ENCODE measurements at places on chromosomes 5 and 9. TPM values are rescaled to one million over a fixed set of nuclear protein-coding genes. Genes with fewer than 3 reads are reported as not detected.
A peak's percentile ranks its signal among the peaks of the same experiment; 100 is the strongest.

The DNAI1 gene
- total RNA-seq = 2.1 TPM

The IL3 gene
- total RNA-seq = not detected

The MYOZ3 gene
- total RNA-seq = 11.6 TPM

The S100Z gene
- not detected for total RNA-seq

The PIP5KL1 gene
- 15.8 TPM for total RNA-seq

The PCDHGC3 gene
- total RNA-seq = 29.4 TPM

The DPYSL3 gene
- 329 TPM for total RNA-seq

The FIBCD1 gene
- 8.8 TPM for total RNA-seq

- H3K27ac ChIP-seq = no peak overlapping the region
- H3K4me3 ChIP-seq = no peak overlapping the region
- H3K27me3 ChIP-seq = no peaks in the 10 kb centered on the region
- H3K4me1 ChIP-seq = peaks cover 4% of the 10 kb centered on the region
- no peak for DNase-seq
Observed at GRCh38 chr5:128632264-128632663, 94.2 kb upstream of the FBN2 start.

DNA sequence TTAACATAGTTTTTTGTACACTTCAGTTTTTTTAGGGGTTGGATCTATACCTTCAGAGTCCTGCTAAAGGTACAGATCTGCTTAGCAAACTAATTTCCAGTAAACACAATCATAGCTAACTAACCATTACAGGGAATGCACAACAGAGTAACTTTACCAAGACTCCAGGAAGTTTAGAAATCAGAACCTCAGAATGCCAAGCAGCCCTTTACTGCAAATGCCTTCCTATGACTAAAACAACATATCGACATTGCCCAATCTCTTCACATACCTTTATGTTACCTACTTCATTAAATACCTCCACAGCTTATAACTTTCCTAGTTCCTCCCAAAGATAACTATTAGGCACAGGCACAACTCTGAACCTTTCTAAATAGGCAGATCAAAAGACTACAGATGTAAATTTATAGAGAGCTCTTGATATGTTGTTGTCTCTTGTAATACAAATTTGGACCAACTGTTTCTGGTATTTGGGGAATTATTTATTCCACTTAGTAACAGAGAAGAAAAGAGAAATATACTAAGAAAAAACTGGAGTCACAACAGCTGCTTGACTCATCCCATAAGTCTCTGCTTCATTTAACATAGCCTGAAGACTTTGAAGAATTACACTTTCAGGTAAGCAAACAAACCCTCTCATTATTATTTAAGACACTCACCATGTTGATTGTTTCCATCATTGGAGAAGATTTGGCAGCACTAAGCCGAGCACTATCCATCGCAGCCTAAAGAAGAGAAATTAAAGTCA is 46.0 kb upstream of the OR2K2 start:
- H3K36me3 ChIP-seq = peaks cover 63% of the 10 kb centered on the region
- no peak overlapping the region for H3K4me3 ChIP-seq
- no peaks in the 10 kb centered on the region for H3K4me1 ChIP-seq
- no peak for DNase-seq
- peak overlapping the region; percentile 39 for H3K27ac ChIP-seq

GRCh38 chr9:36815023-36815422 is 219.0 kb downstream of the PAX5 start:
- DNase-seq = no peak
- H3K27me3 ChIP-seq = peaks cover 23% of the 10 kb centered on the region
- H3K4me1 ChIP-seq = peaks cover 22% of the 10 kb centered on the region
- H3K36me3 ChIP-seq = no peaks in the 10 kb centered on the region

DNA sequence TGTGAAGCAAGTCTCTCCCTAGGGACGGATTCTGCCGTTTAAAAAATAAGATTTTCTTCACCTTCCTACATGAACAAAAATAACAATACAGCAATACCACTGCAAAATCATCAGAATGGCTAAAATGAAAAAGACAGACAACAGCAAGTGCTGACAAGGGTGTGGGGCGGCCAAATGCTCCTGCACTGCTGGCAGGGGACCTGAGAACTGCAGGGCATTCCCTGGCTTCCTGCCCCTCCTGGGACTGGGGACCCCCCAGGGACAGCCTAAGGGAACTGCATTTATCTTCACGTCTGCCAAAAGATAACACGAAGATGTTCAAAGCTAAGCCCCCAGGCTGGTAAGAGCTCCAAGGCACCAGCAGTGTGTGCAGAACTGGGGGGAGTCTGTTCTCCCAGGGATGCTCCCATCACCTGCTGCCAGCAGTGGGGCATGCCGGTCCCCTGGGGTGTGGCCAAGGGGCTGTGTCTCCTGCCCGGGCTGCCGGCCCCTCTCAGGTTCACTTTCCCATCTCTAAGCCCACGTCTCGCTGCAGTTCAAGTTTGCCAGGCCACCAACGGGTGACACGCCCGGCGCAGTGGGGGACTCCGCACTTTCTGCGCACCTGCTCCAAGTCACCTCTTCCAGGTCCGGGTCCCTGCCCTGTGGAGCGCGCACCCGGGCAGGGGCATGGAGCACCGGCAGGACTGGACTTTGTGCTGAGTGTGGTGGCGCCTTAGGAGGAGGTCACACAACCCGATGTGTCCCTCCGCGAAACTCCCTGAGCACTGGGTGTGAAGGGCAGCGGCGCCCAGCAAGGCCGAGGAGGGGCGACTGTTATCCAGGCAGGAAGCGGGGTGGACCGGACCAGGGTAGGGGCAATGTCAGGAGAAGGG is 4.5 kb upstream of the EGFL7 start:
- H3K27me3 ChIP-seq = no peaks in the 10 kb centered on the region
- no peak overlapping the region for H3K4me3 ChIP-seq
- no peaks in the 10 kb centered on the region for H3K36me3 ChIP-seq
- no peak for DNase-seq
- H3K27ac ChIP-seq = no peak overlapping the region

DNA sequence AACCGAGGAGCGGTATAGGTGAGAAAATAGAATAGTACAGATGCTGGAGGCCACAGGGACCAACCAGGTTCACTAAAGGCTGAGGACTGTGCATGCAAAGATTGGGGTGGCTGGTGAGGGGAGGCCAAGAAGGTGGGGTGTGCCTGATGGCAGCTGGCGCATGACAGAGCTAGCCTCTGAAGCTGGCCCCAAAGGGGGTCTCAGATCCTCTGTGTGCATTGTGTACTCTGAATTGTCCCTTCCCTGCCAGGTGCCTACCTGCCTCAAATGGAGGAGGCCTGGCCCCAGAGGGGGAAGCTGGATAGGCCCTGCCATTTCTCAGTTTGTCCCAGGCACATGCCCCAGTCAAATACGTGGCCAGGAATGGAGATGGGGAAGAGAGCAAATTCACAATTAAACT is 63.1 kb downstream of the CRB2 start:
- H3K36me3 ChIP-seq = 0 out of 2 replicates have a peak, but pooled peaks cover 2% of the 10 kb centered on the region
- H3K27ac ChIP-seq = peak overlapping the region; percentile 81
- H3K4me1 ChIP-seq = peaks cover 52% of the 10 kb centered on the region
- no peak for DNase-seq
- no peaks in the 10 kb centered on the region for H3K27me3 ChIP-seq

DNA sequence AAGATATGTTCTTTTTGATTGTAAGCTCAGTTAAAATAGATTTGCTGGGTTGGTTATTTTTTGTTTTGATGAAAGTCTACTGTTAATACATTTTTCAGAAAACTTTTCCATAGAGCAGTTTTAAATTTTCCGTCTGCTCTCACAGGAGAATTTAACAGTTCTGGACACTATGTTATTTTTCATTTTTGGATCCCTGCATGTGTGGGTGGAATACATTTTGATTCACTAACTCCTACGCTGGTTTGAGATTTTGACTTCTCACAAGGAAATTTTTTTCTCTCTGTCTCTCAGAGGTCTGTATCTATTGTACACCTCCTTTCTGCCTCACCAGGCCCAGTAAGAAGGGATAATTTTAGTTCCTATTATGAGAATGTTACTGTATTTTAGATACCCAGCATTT is 502.4 kb downstream of the CDH10 start:
- H3K36me3 ChIP-seq = no peaks in the 10 kb centered on the region
- DNase-seq = no peak
- no peak overlapping the region for H3K27ac ChIP-seq
- H3K4me3 ChIP-seq = no peak overlapping the region
- no peaks in the 10 kb centered on the region for H3K27me3 ChIP-seq
- H3K4me1 ChIP-seq = no peaks in the 10 kb centered on the region

DNA sequence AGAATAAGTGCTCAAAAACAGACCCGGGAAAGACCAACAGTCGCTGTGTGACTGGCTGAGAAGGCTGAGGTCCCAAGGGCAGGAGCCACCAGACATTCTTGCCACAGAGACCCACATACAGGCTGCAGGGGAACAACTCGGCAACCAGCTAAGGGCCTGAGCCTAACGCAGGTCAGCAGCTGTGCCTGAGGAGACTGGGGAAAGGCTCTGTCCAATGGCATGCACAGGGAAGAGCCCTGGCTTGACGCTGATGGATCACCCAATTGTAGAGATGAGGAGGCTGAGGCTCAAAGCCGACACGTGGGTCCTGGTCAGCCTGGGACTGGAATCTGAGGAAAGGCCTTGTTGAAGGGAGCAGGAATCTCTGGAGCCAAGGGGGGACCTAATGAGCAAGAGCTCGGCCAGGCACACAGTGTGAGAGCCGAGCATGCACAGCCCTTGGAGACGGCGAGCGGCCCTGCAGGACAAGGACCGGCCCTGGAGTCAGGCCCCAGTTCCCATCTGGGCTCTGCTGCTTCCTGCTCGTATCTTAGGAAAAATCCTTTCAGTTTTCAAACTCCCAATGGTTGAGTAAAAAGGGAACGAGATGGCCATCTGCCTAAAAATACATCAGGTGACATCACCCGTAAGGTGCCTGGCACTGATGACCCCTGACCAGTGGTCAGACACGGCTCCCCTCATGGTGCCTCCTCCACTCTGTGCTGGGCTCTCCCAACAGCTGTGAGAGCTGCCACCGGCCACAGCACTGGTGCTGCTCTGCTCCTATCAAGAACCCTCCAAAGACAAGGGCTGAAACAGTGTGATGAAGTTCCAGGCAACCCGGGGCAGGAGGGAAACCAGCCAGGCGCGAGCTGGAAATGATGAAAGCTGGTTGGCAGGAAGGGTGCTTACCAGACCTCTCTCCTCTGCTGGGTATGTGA is 16.4 kb downstream of the LMAN2 start:
- peak overlapping the region; percentile 97 for H3K27ac ChIP-seq
- DNase-seq = no peak
- H3K27me3 ChIP-seq = no peaks in the 10 kb centered on the region
- H3K36me3 ChIP-seq = peaks cover 57% of the 10 kb centered on the region

DNA sequence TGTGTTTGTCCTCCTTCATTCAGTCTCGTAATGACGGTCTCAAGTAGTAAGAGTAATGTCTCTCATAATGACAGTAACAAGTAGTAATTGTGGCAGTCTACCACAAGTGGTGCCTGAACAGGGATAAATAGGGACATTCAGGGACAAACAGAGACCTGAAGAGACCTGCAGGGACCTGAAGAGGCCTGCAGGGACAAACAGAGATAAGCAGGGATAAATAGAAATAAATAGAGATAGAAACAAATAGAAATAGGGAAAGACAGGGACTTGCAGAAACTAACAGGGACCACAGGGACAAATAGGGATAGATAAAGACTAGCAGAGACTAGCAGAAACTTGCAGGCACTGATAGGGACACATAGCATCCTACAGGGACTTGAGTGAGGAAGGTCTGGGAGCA is 7.9 kb downstream of the UGT3A2 start:
- H3K4me3 ChIP-seq = no peak overlapping the region
- no peaks in the 10 kb centered on the region for H3K27me3 ChIP-seq
- DNase-seq = no peak

DNA sequence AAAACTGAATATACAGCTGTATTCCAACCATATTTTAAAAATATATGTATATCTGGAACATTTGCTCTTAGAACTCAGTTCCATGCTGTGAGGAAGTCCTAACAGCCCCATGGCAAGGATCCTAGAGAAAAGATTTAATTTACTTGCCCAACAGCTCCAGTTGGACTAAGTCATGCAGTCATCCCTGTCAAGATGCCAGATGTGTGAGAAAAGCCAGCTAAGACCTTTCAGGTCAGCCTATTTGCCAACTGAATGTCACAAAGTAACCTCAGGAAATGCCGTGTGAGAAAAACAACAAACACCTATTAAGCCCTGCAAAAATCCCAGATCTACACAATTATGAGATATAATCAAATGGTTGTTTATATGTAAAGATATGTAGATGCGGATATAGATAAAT is 416.3 kb downstream of the NR2F1-AS1 start:
- DNase-seq = no peak
- no peak overlapping the region for H3K4me3 ChIP-seq
- peaks cover 12% of the 10 kb centered on the region for H3K4me1 ChIP-seq
- no peak overlapping the region for H3K27ac ChIP-seq
- peaks cover 1% of the 10 kb centered on the region for H3K27me3 ChIP-seq

- H3K36me3 ChIP-seq = peaks cover 54% of the 10 kb centered on the region
- H3K4me3 ChIP-seq = no peak overlapping the region
- peaks cover 61% of the 10 kb centered on the region for H3K4me1 ChIP-seq
- H3K27ac ChIP-seq = no peak overlapping the region
- H3K27me3 ChIP-seq = no peaks in the 10 kb centered on the region
Observed at GRCh38 chr5:98780390-98780789, 6.9 kb downstream of the RGMB start.

GRCh38 chr5:33379757-33380156 is 61.0 kb upstream of the TARS1 start:
- DNase-seq = peak; percentile 36
- H3K36me3 ChIP-seq = no peaks in the 10 kb centered on the region
- no peak overlapping the region for H3K27ac ChIP-seq
- peaks cover 7% of the 10 kb centered on the region for H3K27me3 ChIP-seq

- H3K27me3 ChIP-seq = peaks cover 24% of the 10 kb centered on the region
- peak; percentile 43 for DNase-seq
- no peak overlapping the region for H3K4me3 ChIP-seq
Observed at GRCh38 chr5:6302075-6302474, 76.3 kb downstream of the MED10 start.

DNA sequence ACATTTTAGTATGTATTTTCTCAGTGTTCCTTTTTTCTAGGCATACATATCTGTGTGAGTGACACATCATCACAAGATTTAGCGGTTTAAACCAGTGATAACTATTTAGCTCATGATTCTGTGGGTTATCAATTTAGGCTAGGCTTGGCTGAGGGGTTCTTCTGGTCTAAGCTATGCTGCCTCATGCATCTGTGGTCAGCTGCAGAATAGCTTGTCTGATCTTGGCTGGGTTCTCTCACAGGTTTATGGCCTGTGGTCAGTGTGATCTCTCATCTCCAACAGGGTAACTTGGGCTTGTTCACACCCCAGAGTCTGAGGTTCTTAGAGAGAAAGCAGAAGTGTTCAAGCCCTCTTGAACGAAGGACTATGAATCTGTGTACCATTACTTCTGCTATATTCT is 363.3 kb downstream of the KDM4C start:
- DNase-seq = no peak
- no peak overlapping the region for H3K27ac ChIP-seq
- H3K4me3 ChIP-seq = no peak overlapping the region
- no peaks in the 10 kb centered on the region for H3K27me3 ChIP-seq
- no peaks in the 10 kb centered on the region for H3K36me3 ChIP-seq

DNA sequence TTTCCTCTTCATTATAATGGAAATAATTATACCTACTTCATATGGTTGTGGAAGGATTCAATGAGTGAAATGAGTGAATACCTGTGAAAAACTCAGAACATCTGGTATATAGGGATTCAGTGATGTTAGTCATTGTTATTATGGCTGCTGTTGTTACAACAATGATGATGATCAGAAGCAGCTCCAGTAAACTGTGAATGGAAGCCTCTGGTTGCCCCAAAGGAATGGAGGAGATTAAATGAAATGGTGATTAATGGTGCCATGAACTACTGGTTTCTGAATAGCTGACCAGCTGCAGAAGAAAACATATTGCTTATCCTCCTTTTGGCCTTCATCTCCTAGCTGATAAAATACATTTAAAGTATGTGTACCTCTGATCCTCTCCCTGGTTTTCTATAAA is 372.0 kb downstream of the ARHGEF28 start:
- H3K36me3 ChIP-seq = peaks cover 16% of the 10 kb centered on the region
- peaks cover 5% of the 10 kb centered on the region for H3K27me3 ChIP-seq
- DNase-seq = no peak
- H3K27ac ChIP-seq = no peak overlapping the region

Measured in WTC11 (cell line).